ENCODE measurements at places on chromosomes 11 and 22. TPM values are rescaled to one million over a fixed set of nuclear protein-coding genes. Genes with fewer than 3 reads are reported as not detected.

DNA sequence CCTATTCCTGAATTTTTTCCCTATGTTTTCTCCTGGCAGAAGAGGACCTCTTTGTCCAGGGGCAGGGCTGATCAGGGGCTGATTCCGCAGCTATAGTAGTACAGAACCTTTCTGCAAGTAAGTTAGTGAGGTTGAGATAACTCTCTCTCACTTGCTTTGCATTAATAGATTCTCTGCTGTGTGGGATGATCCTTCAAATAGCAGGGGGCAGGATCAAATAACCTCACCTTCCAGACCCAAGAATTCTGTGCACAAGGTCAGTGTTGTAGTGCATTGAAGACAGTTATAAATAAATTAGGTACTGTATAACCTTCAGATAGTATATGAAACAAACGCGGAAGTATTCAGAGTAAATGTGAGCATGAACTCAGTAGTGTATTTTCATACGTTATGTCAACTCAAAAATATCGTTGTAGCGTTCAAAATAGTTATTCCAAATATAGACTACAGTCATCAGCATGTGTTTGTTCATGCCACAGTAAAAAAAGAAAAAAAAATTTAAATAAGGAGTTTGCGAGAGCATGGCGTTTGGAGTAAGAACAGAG, 278 bp downstream of the MMP26 start:
- no peaks in the 10 kb centered on the region for H3K27me3 ChIP-seq
- no peak overlapping the region for H3K4me3 ChIP-seq
- H3K27ac ChIP-seq: no peak overlapping the region
- H3K36me3 ChIP-seq: no peaks in the 10 kb centered on the region
- no peak for DNase-seq
- no peaks in the 10 kb centered on the region for H3K4me1 ChIP-seq

GRCh38 chr11:73759610-73760134, 1.2 kb downstream of the RAB6A start:
- H3K27me3 ChIP-seq: no peaks in the 10 kb centered on the region
- DNase-seq: peak; percentile 77
- H3K4me1 ChIP-seq: peaks cover 17% of the 10 kb centered on the region
- no peaks in the 10 kb centered on the region for H3K36me3 ChIP-seq
- H3K27ac ChIP-seq: peak overlapping the region; percentile 91

DNA sequence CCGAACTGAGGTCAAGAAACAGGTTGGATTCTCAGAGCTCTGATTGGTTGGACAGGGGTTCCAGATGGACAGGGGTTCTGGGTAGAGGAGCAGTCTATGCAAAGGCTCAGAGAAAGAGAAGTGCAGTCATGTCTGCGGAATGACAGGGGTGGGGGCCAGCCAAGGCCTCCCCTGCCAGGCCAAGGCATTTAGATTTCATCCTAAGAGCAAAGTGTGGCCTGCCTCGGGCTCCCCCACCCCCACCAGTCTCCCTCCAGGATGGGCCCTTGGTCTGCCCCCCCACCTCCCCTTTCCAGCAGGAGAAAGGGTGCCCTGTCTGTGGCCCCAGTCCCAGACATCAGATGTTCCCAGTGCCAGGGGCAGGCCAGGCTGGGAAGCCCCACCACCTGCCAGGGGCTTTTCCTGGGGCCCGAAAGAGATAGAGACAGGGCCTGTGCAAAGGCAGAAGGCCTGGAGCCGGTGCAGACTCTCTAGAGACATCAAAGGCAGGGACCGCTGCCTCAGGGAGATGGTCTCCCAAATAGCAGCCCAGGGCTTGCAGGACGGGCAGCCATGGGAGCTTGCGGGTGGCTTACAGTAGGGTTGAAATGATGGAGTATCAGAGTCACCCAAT, 9.4 kb downstream of the SUSD2 start:
- H3K27me3 ChIP-seq: no peaks in the 10 kb centered on the region
- no peak overlapping the region for H3K27ac ChIP-seq
- H3K4me3 ChIP-seq: no peak overlapping the region
- 0 out of 2 replicates have a peak, but pooled peaks cover 3% of the 10 kb centered on the region for H3K4me1 ChIP-seq
- DNase-seq: no peak

DNA sequence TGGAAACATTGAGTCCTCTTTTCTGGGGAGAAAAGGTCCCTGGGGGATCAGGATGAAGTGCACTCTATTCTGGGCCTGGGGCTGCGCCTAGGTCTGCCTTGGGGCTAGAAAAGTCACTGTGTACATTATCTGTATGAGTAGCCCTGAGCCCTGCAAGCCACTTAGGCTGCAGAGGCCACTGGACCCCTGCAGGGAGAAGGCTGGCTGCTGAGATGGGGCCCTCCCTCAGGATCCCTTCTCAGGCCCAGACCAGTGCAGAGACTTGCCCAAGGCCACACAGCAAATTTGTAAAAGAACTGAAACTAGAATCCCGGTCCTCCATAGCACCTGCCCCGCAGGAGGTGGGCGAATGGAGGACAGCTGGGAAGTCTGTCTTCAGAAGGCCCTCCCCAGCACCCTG, 26.8 kb upstream of the HMOX1 start:
- H3K27ac ChIP-seq: no peak overlapping the region
- H3K4me1 ChIP-seq: peaks cover 15% of the 10 kb centered on the region
- no peaks in the 10 kb centered on the region for H3K27me3 ChIP-seq
- no peak overlapping the region for H3K4me3 ChIP-seq

DNA sequence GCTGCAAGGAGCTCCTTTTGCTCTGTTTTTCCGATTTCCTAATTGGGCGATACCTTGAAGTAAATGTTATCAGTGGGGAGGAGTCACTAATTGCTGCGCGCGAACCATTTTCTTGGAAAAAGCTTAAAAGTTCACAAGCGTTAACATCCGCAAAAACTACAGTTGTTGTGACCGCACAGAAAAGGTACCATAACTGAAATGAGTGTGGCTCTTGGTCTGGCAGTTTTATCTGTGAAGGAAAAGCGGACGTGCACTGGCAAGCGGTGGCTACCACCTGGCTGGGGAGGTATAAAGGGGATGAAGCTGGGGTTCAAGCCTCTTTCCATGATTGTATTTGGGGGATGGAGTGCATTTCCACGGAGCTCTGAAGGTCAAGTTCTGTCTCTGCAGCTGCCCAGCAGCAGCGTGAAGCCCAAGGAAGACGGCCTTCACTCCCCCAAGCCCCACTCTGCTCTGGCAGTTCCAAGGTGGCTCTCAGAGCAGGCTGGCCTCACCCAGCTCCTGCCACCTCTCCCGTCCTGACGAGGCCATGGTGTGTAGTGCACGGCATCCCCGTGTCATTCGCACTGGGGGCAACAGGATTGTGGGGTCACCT, 27.5 kb downstream of the MOV10L1 start:
- H3K27me3 ChIP-seq: no peaks in the 10 kb centered on the region
- H3K4me3 ChIP-seq: no peak overlapping the region
- no peak for DNase-seq
- H3K36me3 ChIP-seq: no peaks in the 10 kb centered on the region

Gene TSGA10IP
- total RNA-seq: not detected

Data from GM23248 (cell line).